SJSA1 (cell line): ENCODE measurements at places on chromosomes 3 and 15.

- DNase-seq = no peak
These were observed 80.4 kb downstream of the ADAM10 start for GRCh38 chr15:58669108-58669507.

DNA sequence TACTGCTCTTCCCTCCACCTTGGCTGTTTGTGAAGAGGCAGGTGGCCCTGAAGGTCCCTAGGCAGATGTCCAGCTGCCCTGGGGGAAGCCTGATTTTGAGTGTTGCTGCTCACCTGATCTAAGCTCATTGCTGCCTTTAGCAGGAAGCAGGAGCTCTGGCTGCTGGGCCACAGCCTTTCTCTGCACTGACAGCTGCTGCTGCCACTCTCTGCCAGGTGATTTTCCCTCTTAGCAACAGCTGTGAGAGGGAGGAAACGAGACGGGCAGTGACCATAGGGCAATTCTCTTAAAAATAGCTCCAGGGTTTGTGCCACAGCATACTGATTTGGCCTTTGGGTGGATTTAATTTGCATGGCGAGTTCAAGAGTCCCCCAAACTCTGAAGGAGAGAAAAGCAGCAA is 415.8 kb upstream of the SEMA6D start:
- DNase-seq = no peak

GRCh38 chr3:122681284-122681973 is 790 bp downstream of the PARP14 start:
- no peak for DNase-seq

DNA sequence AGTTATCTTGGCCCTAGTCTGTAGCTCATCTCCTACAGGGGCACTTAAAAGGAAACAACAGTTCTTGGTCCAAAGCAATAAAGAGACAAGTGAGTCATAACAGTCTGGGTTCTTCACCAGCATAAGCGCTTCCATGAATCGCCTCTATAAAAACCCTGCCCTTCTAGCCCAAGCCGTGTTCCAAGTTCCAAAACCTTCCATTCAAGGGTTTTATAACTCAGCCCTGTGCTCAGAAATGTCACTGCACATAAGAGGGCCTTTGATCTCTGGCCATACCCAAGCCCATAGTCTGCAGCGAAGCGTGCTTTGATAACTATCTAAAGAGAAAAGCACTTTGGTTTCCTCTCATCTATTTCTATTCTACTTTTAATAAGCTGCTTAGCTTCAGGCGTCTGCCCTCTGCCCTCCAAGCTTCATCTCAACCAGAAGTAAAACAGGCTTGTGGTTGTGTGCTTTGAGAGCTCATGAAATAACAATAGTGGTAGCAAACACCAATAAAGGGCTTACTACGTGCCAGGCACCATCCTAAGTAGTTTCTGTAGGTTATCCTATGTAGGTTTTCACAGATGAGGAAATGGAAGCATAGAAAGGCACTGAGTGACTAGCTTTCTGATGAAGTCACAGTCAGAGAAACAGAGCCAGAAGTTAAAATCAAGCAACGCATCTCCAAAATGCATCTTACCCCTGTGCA is 64.0 kb upstream of the AKAP13 start:
- no peak for DNase-seq

DNA sequence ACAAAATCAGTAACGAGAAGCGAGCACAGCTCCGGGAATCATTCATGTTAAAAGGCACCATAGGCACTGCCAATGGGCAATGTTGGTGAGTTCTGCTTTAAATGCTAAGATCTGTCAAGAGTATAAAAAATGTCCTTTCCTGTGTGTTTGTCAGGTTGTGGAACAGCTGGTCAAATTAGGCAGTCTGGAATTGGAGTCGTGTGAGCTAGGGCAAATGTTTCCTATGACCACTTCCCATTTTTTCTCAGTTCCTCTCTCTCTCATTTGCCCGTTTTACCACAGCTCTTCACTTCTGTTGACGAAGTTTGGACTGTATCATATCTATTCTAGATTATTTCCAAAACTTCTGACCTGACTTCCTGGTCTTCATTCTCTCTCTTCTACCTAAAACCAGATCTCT is 60.8 kb upstream of the GOLIM4 start:
- DNase-seq = no peak

- no peak for DNase-seq
These were observed 230.1 kb downstream of the CLSTN2 start for GRCh38 chr3:140164922-140165590.

DNA sequence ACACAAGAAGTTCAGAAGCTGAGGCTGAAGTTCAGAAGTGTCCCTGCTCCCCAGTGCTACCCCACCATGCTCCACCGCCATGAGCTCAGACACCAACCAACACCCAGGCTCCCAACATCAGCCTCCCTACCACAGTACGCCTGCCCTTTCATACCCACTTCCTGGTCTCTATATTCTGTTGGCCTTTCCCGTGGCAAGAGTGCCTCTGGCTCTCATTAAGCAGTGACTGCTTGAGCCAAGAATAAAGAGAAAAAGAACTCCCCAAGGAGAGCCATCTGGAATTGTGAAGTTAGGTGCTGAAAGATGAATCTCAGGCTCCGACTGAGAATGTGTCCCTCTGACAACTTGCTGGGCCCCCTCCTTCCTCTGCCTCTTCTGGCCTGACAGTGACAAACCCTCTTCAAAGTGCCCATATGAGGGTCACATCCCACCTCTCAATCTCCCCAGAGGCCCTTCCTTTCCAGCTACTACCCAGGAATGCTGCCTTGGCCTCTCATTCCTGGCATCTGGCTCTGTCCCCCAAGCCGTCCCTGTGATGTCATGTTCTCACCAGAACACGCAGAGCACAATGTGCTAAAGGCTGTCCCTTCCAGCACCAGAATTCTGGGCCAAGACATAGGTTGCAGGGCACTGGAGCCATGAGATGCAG is 306.8 kb downstream of the NTRK3 start:
- no peak for DNase-seq

GRCh38 chr3:189739378-189739777 is 108.2 kb downstream of the TP63 start:
- no peak for DNase-seq

DNA sequence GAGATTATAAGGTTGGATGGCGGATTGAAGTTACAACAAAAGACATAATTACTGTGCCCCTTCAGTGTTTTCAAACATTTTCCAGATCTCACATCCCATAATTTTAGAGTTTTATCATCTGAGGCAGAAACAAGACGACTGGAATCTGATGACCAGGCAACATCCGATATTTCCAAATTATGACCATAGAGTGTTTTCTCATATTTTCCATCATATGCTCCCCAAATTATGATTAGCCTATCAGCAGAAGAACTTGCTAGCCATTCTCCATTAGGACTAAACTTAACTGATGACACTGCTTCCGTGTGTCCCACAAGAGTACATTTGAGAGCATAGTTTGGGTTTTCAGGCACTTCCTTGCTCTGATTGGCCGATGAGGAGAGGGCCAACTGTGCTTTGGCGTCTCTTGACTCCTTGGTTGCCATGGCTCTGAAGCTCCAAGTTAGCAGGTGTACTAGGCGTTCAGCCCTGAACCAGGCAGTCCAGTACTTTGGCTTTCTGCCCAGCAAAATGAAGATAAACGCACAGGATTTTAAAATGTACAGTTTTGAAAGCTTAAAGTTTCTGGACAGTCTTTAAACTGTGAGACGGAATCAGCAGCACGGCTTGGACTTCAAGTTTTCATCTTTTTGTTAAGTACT is 638 bp downstream of the WDR5B start:
- no peak for DNase-seq

- DNase-seq = no peak
These were observed 932 bp downstream of the GSK3B start for GRCh38 chr3:120093119-120093910.

- DNase-seq = no peak
These were observed 2.6 kb downstream of the CACNA1D start for GRCh38 chr3:53496984-53497383.

DNA sequence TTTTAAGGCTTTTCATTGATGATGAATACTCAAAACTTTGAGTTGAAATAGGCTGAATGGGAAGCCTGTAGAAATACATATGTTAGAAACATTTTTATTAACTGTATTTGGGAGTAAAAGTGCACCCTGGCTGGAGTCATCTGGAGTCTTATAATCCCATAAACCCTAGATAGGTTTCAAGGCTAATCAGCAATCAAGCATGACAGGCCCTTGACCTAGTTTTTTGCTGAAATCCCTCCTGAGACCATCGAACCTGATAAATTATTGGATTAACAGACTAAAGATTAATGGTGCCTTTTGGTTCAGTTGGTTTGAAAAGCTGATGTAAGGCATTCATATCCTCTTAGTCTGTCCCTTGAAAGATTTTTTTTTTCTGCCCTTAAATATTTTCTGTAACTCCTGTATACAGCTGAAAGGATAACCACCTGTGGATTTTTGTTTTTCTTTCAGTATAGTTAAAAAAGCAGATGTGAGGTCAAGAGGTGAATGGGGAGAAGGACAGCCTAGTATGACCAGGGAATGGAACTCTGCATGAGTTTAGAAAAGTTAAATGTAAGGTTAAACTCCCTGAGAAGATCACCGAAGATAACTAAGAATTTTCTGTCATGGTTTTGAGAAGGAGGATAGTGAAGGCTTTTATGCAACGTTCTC is 69.4 kb upstream of the STXBP5L start:
- no peak for DNase-seq
